ENCODE measurements at places on chromosomes 12 and 14. TPM values are rescaled to one million over a fixed set of nuclear protein-coding genes. Genes with fewer than 3 reads are reported as not detected.

The IQSEC3 gene
- 2.1 TPM for total RNA-seq

The FITM1 gene
- not detected for total RNA-seq

The ALX1 gene
- 0.49 TPM for total RNA-seq

The NUBPL gene
- 21.4 TPM for total RNA-seq

The ZFHX2 gene
- 11.6 TPM for total RNA-seq

The CLEC1B gene
- total RNA-seq = not detected

The NKX2-1 gene
- not detected for total RNA-seq

The PLEKHA5 gene
- 82.8 TPM for total RNA-seq

The RHOJ gene
- not detected for total RNA-seq

The ATG101 gene
- total RNA-seq = 111 TPM

The KCNC2 gene
- 0.10 TPM for total RNA-seq

The A2M gene
- total RNA-seq = not detected

The MFAP5 gene
- total RNA-seq = 0.90 TPM

The ACSS3 gene
- 28.9 TPM for total RNA-seq

The NPFF gene
- 0.69 TPM for total RNA-seq

The IL23A gene
- total RNA-seq = 3.2 TPM

The CCDC197 gene
- total RNA-seq = not detected

The GLS2 gene
- 24.5 TPM for total RNA-seq

The OVCH1 gene
- not detected for total RNA-seq

The ADGRD1 gene
- 0.08 TPM for total RNA-seq

The STAB2 gene
- 0.14 TPM for total RNA-seq

The ANO2 gene
- total RNA-seq = 3.3 TPM

The AQP6 gene
- not detected for total RNA-seq

The CISTR gene
- not detected for total RNA-seq

The TMEM132C gene
- total RNA-seq = 0.04 TPM

The PRB2 gene
- not detected for total RNA-seq

The EMP1 gene
- total RNA-seq = not detected

The PLBD2 gene
- 37.0 TPM for total RNA-seq

The PCED1B gene
- 5.1 TPM for total RNA-seq

The PFDN5 gene
- total RNA-seq = 199 TPM

The SPIC gene
- total RNA-seq = not detected

The METAP2 gene
- total RNA-seq = 111 TPM

The NAV3 gene
- 12.0 TPM for total RNA-seq

The DLK1 gene
- total RNA-seq = 1.1 TPM

The TAS2R43 gene
- total RNA-seq = 2.6 TPM

The GMFB gene
- 88.3 TPM for total RNA-seq

The NXPH4 gene
- total RNA-seq = 4.5 TPM

The P3H3 gene
- total RNA-seq = 38.2 TPM

The NYNRIN gene
- total RNA-seq = 20.0 TPM

The HPD gene
- not detected for total RNA-seq

The NANOG gene
- 134 TPM for total RNA-seq

The RHEBL1 gene
- total RNA-seq = 6.7 TPM

The RNASE1 gene
- 0.56 TPM for total RNA-seq

The CDKL1 gene
- 0.52 TPM for total RNA-seq

The ATP5F1B gene
- 763 TPM for total RNA-seq

The LIN52 gene
- 10.7 TPM for total RNA-seq

The TAS2R13 gene
- total RNA-seq = 6.1 TPM

The RAD9B gene
- not detected for total RNA-seq

The SLCO1B1 gene
- total RNA-seq = 0.24 TPM
